ENCODE measurements at places on chromosomes 2 and 18.

DNA sequence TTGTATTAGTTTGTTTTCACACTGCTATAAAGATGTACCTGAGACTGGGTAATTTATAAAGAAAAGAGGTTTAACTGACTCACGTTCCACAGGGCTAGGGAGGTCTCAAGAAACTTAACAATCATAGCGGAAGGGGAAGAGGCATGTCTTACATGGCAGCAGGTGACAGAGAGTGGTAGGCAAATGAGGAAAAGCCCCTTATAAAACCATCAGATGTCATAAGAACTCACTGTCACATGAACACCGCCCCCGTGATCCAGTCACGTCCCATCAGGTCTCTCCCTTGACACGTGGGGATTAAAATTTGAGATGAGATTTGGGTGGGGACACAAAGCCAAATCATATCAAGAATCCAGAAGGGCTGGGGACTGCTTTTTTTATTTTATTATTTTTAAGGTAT lies 120.0 kb downstream of the GALNT14 start:
- DNase-seq = no peak

- DNase-seq = no peak
Observed at GRCh38 chr2:188940171-188940570, 34.0 kb upstream of the COL3A1 start.

- no peak for DNase-seq
Observed at GRCh38 chr2:57296795-57297517, 749.6 kb upstream of the VRK2 start.

- no peak for DNase-seq
Observed at GRCh38 chr2:38322224-38322914, 54.7 kb downstream of the ATL2 start.

- no peak for DNase-seq
Observed at GRCh38 chr18:46678785-46679399, 21.9 kb upstream of the LOXHD1 start.

- no peak for DNase-seq
Observed at GRCh38 chr2:72989770-72990556, 72.6 kb downstream of the EMX1 start.

DNA sequence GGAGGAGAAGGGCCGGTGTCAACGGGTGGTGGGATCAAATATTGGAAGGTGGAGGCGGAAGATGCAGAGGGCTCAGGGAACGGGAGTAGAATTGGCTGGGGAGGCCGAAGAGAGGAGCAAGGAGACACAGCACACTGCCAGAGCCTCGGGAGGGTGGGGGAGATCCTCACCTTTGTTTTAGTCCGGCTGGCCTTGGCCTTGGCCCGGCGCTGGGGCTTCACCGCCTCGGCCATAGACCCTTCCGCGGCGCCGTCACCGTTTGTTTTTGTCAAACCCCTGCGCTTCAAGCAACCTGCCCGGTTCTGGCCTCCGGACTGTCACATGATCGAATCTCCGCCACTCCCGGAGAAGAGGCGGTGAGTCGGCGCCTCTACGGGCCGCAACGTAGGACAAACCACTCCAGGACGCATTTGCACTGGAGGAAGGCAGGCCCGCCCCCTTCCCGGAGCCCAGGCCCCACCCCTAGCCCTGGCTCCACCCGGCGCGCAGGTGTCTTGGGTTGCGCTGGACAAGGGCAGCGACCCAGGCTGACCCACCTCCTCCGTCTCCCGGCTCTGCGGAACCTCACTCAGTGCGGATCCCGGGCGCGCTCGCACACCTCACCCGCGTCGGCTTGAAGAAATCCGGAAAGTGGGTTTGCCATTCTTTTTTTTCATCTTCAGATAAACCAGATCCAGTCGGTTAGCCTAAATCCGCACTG lies at the start of gene EPG5:
Gene EPG5 (minus strand): TSS at position 323 of the 700 bp plus-strand sequence. CDS start 90 bp downstream, at position 233.
- peak; percentile 83 for DNase-seq

DNA sequence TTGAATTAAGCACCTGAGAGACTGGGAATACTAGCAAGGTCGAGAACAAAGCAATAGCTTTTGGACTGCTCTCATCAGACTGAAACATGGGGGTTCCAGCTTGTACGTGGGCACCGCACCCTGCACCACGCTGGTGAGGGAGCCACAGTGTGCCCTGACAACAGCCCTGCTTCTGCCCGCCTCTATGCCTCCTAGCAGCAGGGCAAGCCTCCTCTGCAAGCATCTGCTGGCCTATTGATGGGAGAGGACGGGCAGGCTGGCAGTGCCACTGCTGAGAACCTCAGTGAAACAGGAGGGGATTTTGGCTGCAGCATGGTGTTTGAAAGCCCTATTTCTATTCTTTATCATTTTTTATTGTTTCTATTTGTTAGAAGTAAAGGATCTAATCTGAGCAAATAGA lies 146.1 kb upstream of the OTOS start:
- no peak for DNase-seq

- no peak for DNase-seq
Observed at GRCh38 chr2:53672881-53673522, 94.6 kb upstream of the CHAC2 start.

DNA sequence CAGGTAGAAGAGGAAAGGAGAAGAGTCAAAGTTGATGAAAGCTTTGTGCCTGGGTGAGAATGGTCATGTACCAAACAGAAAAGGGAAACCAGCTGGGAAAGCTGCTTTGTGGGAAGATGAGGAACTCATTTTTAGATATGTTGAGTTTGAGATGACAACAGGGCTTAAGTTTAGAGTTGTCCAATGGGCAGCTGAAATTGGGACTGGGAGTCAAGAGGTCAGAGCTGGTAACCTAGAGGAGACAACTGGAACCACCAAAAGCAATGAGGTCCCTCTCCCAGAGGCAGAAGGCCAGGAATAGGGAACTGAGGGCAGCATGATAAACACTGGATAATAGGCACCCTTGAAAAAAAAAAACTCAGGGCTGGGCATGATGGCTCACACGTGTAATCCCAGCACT lies 48.8 kb downstream of the SLC4A1AP start:
- DNase-seq = no peak

DNA sequence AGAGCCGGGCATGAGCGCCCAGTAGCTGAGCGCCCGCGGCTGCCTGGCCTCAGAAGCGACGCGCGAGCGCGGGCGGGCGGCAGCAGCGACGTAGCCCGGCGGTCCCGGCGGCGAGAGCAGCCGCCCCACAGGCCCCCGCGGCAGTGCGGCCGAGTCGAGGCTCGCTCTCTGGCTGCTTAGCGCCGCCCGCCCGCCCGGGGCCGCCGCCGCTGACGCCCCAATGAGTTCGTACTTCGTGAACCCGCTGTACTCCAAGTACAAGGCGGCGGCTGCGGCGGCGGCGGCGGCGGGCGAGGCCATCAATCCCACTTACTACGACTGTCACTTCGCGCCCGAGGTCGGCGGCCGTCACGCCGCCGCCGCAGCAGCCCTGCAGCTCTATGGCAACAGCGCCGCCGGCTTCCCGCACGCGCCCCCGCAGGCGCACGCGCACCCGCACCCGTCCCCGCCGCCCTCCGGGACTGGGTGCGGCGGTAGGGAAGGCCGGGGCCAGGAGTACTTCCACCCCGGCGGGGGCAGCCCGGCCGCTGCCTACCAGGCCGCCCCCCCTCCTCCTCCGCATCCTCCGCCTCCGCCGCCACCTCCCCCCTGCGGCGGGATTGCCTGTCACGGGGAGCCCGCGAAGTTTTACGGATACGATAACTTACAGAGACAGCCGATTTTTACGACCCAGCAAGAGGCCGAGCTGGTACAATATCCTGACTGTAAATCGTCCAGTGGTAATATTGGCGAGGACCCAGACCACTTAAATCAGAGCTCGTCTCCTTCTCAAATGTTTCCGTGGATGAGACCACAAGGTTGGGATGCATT lies 847 bp downstream of the HOXD8 start:
- no peak for DNase-seq

DNA sequence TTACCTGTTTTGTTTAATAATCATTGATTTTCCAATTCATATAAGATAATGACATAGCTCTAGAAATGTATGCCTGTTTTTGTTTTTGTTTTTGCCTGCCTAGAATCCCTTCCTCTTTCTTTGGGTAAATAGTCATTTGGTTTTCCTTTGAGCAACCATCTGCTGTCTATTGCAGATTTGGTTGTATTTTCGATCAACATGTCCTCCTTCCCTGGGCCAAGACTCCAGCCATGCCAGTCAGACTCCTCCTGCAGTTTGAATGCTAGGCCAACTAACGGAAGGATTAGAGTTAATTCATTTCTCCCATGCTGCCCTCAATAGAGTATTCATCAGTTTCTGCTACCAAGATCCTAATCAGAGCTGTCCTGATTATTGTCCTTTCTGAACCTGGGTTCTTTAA lies 67.1 kb downstream of the MAIP1 start:
- no peak for DNase-seq

- DNase-seq = no peak
Observed at GRCh38 chr2:167135706-167136105, 247.4 kb downstream of the XIRP2 start.

DNA sequence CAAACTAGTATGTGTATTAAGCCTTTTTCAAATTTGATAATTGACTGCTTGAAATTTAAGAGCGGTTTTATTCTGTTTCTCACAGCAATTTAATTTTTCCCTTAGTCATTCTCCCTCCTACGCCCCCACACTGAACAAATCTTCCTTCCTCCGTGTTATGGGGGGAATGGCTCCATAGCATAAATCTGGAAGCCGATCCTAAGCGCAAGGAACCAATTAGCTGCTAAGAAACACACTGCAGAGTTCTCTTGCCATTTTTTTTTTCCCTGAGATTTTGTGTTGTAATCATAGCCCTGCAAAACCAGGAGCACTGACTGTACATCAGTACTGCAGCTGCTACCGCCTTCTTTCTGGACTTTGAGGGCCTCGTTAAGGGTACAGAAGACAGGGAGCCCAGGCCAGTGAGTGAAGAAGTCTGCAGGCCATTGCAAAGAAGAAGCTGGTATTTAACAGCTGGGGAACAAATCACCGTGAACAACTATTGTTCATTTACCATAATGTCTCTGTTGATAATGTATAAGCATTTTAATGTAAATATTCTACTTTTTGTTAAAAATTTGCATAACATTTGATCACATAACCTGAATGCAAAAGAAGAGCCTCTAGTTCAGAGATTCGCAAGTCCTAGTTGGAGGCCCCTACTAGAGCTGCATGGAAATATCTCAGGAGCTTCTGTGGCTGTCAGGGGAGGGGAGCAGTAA lies 264.0 kb downstream of the LRATD1 start:
- no peak for DNase-seq

DNA sequence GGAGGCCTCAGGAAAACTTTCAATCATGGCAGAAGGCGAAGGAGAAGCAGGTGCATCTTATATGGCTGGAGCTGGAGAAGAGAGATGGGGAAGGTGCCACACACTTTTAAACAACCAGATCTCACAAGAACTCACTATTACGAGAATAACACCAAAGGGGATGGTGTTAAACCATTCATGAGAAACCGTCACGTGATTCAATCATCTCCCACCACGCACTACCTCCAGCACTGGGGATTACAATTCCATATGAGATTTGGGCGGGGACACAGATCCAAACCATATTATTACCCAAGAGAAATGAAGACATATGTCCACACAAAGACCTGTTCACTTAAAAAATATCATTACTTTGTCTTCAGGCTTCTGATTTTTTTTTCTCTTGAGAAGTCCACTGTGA lies 518.5 kb downstream of the DCDC2C start:
- no peak for DNase-seq

GRCh38 chr2:175766880-175767279 lies 235.2 kb downstream of the LNPK start:
- DNase-seq = no peak

- DNase-seq = peak; percentile 51
Observed at GRCh38 chr2:19358242-19359020, at the start of gene OSR1. Gene OSR1 (minus strand): TSS chr2:19358623. CDS start chr2:19353805, 4,818 bp downstream.

All from NT2/D1 (cell line).